ENCODE measurements at places on chromosomes 13 and 19. TPM values are rescaled to one million over a fixed set of nuclear protein-coding genes. Genes with fewer than 3 reads are reported as not detected.

DNA sequence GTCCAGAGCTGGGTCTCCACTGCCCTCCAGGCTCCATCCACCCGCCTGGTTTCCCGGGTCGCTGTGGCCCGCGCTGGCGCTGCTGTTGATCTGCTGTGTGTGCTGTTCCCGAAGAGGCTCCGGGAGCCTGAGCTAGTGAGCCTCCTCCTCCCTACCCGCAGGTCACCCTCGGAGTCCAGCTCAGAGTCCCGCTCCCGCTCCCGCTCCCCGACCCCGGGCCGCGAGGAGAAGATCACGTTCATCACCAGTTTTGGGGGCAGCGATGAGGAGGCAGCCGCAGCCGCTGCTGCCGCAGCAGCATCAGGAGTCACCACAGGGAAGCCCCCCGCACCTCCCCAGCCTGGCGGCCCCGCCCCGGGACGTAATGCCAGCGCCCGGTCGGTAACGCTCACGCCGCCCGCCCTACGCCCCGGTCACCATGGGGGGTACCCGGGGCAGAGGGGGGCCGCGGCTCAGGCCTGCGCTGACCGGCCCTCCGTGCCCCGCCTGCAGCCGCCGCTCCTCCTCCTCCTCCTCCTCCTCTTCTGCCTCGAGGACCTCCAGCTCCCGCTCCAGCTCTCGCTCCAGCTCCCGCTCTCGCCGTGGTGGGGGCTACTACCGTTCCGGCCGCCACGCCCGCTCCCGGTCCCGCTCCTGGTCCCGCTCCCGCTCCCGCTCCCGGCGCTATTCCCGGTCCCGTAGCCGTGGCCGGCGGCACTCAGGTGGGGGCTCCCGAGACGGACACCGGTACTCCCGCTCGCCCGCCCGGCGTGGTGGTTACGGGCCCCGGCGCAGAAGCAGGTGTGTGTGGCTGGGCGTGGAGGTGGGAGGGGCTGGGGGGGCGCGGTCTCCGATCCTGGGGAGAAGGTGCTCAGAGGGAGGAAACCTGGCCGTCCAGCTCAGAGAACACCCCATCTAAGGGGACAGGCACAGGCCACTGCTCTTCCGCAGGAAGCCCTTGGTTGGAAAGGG lies 12.2 kb downstream of the ZNF296 start:
- DNase-seq: no peak

DNA sequence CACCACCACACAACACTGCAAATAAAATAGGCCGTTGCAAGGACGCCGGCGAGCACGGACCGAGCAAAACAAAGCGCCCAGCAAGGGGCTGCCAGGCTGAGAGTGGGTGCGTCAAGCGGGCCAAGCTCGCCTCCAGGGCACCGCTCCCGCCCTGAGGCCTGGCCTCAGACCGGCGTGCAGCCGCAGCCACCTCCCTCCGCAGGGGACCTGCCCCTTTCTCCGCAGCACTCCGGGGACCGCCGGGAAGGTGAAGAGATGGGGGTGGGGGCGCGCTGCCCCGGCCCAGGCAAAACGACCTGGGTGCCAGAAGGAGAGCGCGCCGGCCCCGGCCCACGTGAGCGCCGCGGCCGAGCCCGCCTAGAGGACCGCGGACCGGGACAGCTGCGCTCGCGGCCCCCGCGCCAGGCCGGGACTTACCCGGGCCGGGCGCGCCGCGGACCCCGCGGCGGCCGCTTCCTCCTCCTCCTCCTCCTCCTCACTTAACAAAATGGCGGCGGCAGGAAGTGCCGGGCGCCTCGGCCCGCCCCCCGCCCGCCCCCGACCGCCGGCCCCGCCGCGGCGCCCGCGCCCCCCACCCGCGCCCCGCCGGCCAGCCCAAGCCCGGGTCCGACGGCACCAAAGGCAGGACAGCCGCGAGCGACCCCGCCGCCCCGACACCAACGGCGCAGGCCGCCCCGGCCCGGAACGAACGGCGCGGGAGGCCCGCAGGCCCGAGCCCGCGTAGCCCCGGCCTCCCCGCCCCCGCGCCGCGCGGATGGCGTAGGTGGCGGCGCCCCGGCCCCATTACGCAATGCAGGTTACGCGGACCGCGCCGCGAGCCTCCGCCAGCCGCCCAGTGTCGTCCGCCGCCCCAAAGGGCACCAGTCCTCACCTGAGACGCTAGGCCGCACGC lies 674 bp downstream of the BRD4 start:
- DNase-seq: no peak

DNA sequence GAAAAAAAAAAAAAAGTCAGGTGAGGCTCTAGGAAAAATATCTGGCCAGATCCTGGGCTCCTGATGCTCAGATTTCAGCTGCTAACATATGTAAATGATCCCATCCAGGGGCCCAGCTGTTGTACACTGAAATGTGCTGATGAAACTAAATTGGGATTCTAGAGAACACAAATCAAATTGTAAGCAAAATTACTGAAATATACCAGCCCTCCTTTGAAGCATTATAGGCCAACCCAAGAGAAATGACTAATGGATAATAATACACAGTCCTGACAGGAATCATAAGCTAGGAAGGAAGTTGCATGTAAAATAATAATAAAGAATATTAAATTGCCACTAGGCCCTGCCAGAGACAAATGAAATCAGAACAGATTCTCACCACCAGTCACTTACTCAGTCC lies 17.8 kb downstream of the KCTD12 start:
- no peak for DNase-seq

GRCh38 chr13:59111751-59112171 lies 1052.0 kb downstream of the DIAPH3 start:
- no peak for DNase-seq

DNA sequence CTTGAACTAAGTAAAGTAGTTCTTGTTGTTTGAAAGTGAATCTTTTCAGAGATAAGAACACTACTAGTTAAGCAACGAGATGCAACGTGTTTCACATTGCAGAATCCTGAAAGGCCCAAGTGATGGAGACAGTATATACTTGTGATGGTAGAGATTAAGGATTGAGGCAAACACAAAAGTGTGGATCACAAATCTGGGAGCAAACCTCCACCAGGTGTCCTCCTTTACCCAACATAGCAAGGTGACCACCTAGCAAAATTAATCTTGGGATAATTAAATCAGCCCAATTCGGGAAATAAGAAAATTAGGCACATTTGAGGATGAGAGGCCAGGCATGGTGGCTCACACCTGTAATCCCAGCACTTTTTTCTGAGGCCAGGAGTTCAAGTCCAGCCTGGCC lies 563.9 kb downstream of the DACH1 start:
- no peak for DNase-seq

GRCh38 chr13:63636316-63636993 lies 2220.8 kb upstream of the PCDH20 start:
- no peak for DNase-seq

CFAP97D2 gene
- not detected for total RNA-seq

MCF2L gene
- total RNA-seq: 45.4 TPM

KCTD15 gene
- 65.6 TPM for total RNA-seq

LPAR6 gene
- 43.2 TPM for total RNA-seq

ZSCAN4 gene
- total RNA-seq: not detected

FXYD1 gene
- total RNA-seq: 135 TPM
